ENCODE measurements at places on chromosomes 11 and 22.

DNA sequence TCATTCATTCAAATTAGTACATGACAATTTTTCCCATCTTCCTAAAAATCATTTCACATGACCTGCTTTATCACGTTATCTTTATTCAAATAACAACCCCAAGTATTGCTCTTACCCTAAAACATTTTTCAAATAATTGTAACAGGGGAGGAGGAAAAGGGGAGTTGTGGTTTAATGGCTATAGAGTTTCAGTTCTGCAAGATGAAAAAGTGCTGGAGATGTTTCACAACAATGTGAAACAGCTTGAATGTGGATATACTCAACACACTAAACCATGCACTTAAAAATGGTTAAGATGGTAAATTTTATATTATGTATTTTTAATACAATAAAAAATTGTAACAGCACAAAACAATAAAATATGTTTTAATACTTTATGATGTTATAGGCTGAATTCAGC is 161.6 kb upstream of the GUCY1A2 start:
- no peak for DNase-seq

- DNase-seq = no peak
Observed at GRCh38 chr11:109862835-109863234, 230.4 kb upstream of the ZC3H12C start.

- DNase-seq = no peak
Observed at GRCh38 chr11:67242548-67242947, 23.7 kb upstream of the GRK2 start.

- DNase-seq = no peak
Observed at GRCh38 chr22:42742940-42743339, 22.3 kb upstream of the A4GALT start.

- DNase-seq = no peak
Observed at GRCh38 chr11:11244470-11245080, 108.5 kb downstream of the CSNK2A3 start.

- no peak for DNase-seq
Observed at GRCh38 chr22:46193898-46194310, 43.6 kb downstream of the PPARA start.

- DNase-seq = no peak
Observed at GRCh38 chr11:64650923-64651523, 60.0 kb downstream of the SLC22A12 start.

GRCh38 chr22:21022955-21023614 is 8.1 kb downstream of the P2RX6 start:
- DNase-seq = no peak

- DNase-seq = no peak
Observed at GRCh38 chr11:19735157-19735908, 22.7 kb downstream of the NAV2 start.

- no peak for DNase-seq
Observed at GRCh38 chr11:28874706-28875105, 766.5 kb downstream of the METTL15 start.

DNA sequence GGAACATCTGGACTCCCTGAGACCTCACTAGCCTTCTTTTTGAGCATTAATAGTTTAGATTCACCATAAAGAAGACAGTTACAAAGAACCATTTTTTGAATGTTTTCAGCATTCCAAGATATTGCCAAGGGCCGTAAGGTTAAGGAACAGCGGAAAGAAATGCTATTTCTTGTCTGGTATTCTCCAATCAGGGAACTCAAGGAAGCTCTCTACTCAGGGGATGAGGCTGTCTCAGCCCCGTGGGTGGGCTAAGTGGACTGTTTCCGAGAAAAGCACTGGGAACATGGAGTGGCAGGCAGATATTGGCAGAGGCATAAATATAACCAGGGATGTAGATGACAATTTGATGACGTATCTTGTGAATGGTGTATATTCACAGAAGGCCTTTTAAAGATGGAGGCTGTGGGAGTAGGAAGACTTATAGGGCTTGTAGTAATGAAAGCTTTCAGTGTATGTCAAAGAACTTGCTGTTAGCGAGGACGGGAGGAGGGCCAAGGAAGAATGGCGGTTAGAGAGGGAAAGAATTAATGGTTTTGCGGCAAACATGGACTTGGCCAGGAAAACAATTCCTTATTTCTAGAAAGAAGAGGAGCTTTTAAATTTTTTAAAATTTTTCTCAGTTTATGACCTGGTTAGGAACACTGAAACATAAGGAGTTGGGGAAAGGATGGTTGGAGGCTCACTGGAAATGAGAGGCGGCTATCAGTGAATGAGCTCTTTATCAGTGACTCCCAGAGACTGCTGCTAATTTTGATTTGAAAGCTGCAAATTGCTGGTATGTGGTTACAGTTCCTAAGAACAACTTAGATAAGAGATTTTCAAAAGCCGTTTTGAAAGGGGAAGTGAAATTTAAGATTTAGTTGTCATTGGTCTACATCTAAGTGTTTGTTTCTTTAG is 64.6 kb downstream of the ST3GAL4 start:
- DNase-seq = no peak

- no peak for DNase-seq
Observed at GRCh38 chr11:101336858-101337257, 207.2 kb upstream of the PGR start.

DNA sequence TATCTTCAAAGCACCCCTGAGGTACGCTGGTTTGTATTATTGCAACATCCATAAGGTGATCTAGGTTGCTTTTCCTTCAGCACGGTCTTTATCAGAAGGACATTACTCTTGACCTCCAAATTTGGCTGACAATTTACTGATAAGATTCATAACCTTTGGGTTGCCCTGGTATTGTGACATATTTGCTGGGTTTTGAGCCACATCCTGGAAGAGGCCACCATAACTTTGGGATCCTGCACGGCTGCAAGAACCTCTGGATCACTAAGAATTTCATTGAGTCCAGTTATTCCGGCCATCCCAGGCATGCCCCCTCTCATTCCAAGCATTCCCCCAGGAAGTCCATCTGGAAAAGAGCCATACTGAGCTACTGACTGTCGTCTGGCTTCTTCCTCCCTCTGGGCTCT is 6.5 kb upstream of the PLET1 start:
- no peak for DNase-seq

GRCh38 chr22:48960980-48961660 is 866.6 kb downstream of the BRD1 start:
- DNase-seq = no peak

- no peak for DNase-seq
Observed at GRCh38 chr11:124915541-124916369, 3.3 kb upstream of the HEPN1 start.
